ENCODE measurements at places on chromosomes 2 and 18.

DNA sequence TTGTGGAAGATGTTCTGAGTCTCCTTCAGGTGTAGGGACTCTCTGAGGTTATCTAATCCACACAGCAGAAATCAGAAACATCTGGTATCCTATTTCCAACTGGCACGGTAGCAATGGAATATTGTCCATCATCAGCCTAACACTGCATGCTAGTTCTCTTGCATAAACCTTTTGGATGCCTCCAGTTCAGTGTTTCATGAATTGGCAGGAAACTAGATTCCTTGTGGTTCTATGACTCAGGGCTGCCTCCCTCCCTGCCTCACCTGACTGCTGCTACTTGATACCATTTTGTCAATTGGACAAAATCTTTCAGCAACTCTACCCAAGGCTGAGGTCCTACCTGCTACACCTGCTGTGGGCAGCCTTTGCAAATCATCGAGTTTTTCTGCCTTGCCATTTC is 130.9 kb downstream of the TPGS2 start:
- no peak for DNase-seq

GRCh38 chr2:100954044-100954420 is 48.1 kb upstream of the RPL31 start:
- no peak for DNase-seq

DNA sequence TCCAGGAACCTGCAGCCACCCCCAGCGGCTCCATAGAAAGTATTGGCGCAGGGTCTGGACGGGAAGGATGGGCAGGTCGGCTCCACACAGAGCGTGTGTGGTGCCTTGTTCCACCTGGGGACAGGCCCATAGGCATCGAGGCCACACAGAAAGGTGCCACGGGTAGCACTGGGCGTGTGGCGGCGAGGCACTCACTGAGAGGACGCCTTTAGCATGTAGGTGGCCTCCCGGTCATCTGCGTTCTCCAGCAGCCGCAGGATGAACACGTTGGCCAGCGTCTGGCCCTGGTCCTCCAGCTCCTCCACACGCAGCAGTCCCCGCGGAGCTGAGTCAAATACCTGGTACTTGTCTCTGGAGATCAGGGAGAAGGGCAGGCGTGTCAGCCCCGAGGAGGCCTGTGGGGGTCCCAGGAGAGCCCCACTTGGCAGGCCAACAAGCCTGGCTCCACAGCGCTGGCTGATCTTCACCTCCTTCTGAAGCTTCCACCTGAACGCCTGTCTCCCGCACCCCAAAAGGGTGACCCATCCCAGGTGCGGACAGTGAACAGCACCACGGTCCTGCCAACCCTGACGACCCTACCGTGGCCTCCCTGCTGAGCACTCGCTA is 13.2 kb downstream of the SNORC start:
- DNase-seq = no peak

DNA sequence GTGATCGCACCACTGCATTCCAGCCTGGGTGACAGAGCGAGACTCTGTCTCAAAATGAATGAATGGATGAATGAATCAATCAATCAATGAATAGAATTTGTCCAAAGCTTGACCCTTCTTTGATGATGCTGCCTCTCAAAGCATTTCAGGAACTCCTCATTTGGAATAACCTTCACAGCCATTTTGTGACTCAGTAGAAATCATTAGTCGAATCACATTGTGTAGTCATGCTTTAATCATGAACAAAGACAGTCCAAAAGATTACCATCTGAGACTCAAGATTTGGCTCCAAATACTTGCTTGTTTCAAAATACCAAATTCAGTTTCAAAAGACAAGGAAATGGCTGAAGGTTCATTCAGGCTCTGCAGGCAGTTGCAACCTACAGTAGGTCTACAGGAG is 83.1 kb downstream of the VWA3B start:
- no peak for DNase-seq

DNA sequence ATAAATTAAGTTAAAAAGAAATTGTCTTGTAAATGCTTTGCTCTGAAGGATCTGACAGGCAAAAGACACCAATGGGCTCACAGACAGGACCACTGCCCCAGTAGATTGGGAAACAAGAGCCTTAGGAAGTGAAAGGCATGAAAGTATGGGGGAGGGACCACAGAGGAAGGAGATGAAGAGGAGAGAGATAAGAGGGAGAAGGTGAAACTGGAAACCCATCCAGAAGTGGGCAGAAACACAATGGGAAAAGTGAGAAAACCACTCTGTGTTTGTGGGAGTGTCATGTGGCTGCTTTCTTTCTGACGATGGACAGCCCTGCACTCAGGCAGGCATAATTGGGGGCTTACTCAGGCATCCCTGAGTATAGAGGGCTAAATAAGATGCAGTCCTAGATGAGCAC is 101.5 kb upstream of the STON1 start:
- no peak for DNase-seq

GRCh38 chr2:128408349-128409305 is 90.0 kb upstream of the HS6ST1 start:
- peak; percentile 39 for DNase-seq

DNA sequence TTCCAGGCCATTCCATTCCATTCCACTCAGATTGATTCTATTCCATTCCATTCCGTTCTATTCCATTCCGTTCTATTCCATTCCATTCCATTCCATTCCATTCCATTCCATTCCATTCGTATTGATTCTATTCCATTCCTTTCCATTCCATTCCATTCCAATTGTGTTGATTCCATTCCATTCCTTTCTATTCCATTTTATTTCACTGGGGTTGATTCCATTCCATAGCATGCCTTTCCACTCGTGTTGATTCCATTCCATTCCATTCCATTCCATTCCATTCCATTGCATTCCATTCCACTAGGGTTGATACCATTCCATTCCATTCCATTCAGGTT is 1142.3 kb downstream of the RPIA start:
- no peak for DNase-seq

- no peak for DNase-seq
Measured at GRCh38 chr2:57693965-57694364, 352.6 kb upstream of the VRK2 start.

GRCh38 chr18:44539926-44540325 is 140.8 kb upstream of the SETBP1 start:
- no peak for DNase-seq

DNA sequence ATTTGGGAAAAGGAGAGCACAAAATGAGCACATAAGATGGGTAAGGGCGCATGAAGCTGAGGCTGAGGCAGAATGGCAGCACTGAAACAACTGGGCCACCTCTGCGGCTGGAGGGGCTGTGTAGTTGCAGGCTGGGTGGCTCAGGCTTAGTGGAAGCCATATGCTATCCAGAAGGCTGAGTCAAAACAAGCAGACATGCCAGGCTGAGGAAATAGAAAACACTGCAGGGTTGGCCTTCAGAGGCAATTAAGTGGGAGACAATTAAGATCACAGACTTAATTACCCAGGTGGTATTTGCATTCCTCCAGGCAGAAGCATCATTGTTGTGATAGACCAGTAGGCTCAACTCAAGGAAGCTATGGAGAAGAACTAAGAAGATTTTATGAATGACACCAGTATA is 11.4 kb upstream of the XPO1 start:
- no peak for DNase-seq

DNA sequence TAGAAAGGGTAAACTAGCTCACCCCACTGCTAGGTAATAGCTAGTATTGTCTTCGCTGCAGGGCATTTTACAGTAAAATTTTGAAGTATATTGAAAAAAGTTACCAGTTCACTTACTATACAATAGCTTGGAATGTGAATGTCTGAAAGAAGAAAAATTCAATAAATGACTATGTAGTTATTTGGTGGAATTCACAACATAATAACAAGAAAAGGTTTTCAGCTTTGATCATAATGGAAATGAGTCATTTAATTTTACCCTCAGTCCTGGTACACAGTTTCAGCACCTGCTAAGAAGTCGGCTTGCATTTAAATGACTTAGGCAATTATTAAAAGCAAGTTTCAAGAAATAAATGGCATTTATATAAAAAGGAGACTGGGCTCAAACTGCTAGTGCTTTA is 90.4 kb downstream of the NUP35 start:
- DNase-seq = no peak

DNA sequence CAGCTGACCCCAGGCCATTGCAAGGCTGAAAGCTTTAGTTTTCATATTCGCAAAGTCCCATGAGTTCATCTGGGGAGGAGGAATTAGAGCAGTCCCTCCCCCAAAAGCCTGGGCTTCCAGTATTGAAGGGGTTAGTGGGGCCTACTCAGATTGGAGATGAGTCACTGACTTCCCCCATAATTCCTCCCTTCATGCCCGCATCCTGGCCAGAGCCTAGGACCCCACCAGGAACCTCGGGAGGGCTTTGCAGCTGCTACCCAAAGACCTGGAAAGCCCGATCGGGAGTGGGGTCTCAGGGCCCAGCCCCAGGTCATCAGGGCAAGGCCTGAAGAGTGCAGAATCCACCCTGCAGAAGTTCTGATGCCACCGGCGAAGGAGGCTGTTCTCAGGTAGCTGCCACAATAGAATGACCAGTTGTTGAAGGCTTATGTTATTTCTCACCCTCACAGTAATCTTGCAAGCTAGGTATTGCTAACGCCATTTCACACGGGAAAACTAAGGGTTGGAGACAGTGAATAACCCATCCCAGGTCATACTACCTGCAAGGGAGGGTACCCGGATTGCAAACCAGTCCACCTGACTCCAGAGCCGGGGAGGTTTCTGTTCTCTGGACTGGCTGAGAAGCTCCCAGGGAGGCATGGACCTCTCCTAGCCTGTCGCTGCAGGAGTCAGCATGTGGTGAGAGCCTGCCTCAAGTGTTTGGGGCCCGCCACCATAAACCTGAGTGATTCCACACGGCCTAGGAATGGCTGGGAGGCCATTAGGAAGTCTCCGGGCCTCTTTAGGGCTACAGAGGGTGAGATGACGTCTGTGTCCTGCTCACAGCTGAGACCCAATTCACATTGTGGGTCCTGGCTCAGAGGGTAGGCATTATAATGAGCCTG is 5.8 kb upstream of the ARID5A start:
- DNase-seq = no peak

DNA sequence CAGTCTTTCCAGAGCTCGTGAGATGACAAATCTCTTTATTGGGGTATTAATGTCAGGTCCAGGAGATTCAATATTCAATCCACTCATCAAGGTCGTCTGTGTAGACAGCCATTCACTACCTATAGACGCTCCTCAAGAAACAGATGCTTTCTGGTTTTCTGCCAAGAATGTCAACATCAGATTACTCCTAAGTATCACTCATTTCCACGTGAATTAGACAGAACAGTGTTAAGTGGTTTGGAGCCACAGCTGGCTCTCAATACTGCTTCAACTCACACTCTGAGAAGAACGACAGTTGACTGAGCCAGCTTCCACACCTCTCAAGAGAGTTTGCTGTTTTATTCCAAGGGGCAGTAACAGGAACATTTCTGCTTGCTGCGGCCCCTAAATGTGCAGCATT is 113.5 kb upstream of the NEDD4L start:
- no peak for DNase-seq

DNA sequence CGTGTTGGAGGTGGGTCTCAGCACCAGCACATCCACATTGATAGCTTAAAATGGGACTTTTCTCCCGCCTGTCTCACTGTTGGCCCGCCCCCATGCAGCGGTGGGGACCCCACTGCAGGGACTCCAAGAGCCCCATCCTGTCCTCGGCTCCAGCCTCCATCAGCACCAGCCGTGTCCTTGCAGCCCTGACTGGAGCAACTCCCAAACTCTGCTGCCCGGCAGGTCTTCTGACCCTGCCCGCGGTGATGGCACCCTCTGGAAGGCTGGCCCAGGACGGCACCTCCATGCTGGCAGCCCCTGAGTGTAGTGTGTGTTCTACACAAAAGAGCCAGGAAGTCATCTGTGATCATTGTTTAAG is 41.6 kb upstream of the KCNG2 start:
- DNase-seq = no peak

DNA sequence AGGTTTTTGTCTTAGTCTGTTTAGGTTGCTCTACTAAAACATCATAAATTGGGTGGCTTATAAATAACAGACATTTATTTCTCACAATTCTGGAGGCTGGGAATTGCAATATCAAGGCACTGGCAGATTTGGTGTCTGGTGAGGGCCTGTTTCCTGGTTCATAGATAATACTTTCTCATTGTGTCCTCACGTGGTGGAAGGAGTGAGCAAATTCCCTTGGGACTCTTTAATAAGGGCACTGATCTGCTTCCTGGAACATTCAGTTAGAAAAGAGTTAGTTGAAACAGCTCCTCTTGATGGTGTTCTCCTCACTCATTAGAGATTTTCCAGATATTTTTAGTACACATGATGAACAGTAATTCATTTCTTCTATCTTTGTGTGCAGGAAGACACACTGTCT is 22.3 kb downstream of the COL4A3 start:
- no peak for DNase-seq

- DNase-seq = no peak
Measured at GRCh38 chr18:51077217-51077616, 47.2 kb downstream of the SMAD4 start.

GRCh38 chr2:104840156-104840555 is 13.8 kb upstream of the POU3F3 start:
- DNase-seq = no peak

DNA sequence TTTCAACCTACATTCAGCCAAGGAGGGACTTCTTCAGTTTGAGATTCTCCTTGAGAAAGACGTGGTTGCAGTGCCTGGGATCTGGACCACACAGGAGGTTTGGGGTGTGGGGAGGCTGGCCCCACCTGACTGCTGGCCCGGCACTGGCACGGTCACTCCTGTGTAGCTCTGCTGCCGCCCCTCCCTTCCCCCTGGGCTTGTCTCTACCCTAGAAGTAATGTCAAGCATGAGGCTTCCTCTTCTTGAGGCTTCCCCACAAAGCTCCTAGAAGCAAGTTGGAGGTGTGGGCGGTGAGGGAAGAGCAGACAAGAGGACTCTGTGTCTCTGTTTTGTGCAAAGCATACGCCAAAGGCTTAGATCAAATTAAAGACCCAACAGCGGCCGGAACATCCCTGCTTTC is 8.7 kb downstream of the KLHL29 start:
- DNase-seq = peak; percentile 53

GRCh38 chr2:136006658-136007057 is 21.2 kb upstream of the DARS1 start:
- no peak for DNase-seq

GRCh38 chr18:62776024-62776570 is 60.8 kb downstream of the PHLPP1 start:
- DNase-seq = no peak

DNA sequence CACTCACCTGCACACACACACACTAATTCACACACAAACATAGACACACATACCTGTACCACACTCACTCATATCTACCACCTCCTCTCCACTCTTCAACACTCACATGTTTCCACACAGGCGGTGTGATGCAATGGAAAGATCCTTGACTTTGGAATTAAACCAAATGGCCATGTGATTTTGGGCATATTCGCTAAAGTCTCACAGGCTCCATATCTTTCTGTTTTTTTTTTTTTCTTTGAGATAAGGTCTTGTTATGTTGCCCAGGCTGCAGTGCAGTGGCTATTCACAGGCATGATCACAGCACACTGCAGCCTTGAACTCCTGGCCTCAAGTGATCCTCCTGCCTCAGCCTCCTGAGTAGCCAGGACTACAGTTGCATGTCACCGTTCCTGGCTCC is 91.1 kb upstream of the MEX3C start:
- no peak for DNase-seq
